ENCODE measurements at places on chromosomes 12 and 14.

DNA sequence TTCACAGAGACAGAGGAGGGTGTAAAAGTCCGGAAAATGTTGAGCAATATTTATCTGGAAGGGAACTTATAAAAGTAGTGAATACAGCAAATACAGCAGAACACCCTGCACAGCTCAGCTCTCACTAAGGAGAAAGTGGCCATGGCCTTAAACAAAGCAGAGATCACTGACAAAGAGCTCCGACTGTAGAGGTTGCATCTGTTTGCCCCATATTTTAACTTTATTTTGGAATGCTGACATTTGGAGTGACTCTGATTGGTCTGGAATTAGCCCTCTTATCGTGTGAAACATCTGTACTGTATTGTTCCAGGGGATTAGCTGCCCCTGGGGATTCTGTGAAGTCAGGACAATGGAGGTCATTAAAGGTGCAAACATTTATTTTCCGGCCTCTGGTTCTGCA, 1275.7 kb upstream of the FLRT2 start:
- DNase-seq = no peak

- peak; percentile 59 for DNase-seq
Measured at GRCh38 chr12:49912345-49913255, 8.9 kb upstream of the FAIM2 start.

DNA sequence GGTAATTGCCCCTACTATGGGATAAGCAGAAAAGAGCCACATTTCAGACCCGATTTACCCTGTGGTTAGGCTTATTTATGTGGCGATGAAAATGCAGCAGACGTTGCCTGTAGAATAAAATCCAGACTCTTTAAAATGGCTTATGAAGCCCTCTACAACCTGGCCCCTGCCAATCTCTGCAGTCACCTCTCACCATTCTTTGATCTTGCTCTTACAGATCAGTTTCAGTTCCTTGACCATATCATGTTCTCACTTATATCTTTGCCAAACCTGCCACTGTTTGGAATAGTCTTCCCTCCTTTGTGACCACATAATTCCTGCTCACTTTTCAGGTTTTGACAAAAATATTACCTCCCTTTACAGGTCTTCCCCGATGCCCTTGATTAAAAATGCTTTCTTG, 264.3 kb upstream of the GARIN6 start:
- DNase-seq = no peak

- DNase-seq = no peak
Measured at GRCh38 chr14:22878271-22879246, 4.5 kb upstream of the REM2 start.

GRCh38 chr14:22387776-22388241, 201.2 kb downstream of the DAD1 start:
- no peak for DNase-seq

- no peak for DNase-seq
Measured at GRCh38 chr14:76736514-76736913, 24.8 kb upstream of the VASH1 start.

DNA sequence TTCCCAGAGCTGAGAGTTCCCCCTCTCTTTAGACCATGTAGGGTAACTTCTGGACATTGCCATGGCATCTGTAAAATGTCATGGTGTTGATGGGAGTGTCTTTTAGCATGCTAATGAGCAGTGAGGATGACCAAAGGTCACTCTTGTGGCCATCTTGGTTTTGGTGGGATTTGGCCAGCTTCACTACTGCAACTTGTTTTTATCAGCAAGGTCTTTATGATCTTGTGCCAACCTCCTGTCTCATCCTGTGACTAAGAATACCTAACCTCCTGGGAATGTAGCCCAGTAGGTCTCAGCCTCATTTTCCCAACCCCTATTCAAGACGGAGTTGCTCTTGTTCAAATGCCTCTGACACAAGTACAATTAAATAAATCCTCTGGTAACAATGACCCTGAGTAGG, 244.4 kb downstream of the NEDD1 start:
- no peak for DNase-seq

GRCh38 chr12:128381541-128381940, 114.6 kb downstream of the TMEM132C start:
- DNase-seq = no peak

DNA sequence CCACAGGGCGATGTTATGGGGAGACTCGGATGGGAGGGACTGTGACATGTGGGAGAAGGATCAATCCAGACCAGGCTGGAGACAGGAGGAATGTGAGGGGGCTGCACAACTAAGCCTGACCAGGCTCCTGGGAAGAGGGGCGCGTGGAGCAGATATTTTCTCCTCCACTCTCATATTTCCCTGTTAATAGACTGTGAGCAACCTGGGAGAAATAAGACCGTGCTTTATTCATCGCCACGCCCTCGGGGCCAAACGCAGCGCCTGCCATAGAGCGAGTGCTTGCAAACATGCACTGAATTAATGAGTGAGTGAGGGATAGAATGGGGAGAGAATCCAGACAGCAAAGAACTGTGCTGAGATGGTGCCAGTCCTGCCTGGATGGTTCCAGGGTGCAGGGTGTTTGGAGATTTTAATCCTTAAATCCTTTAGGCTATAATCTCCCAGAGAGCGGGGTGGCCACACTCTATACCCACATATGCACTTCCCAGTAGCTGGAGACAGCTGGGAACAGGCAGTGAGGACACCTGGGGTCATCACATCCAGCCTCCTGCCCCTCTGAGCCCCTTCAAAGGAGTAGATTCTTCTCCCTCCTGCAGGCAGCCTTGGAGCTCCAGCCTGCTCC, 13.6 kb upstream of the FAIM2 start:
- DNase-seq = peak; percentile 33

DNA sequence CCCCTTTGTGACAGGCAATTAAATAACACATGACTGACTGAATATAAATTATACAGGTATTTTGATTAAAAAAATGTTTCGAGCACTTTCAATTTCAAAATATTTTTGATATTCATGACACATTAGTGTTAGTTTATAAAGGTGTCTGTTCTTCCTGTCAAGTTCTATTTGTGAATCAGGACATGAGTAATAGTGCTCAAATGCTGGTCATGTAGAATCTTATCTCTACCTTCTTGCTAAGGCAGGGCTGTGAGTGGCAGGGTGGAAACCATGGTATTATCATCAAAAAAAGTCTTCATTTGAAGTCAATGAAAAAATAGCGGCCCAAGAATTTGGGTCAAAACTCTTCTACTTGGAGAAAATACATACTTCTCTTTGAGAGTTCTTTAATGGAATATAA, 250.2 kb downstream of the DACT1 start:
- DNase-seq = no peak

GRCh38 chr14:87529081-87529480, 463.9 kb downstream of the GALC start:
- DNase-seq = no peak

GRCh38 chr14:71004481-71004880, 97.2 kb downstream of the PCNX1 start:
- no peak for DNase-seq

DNA sequence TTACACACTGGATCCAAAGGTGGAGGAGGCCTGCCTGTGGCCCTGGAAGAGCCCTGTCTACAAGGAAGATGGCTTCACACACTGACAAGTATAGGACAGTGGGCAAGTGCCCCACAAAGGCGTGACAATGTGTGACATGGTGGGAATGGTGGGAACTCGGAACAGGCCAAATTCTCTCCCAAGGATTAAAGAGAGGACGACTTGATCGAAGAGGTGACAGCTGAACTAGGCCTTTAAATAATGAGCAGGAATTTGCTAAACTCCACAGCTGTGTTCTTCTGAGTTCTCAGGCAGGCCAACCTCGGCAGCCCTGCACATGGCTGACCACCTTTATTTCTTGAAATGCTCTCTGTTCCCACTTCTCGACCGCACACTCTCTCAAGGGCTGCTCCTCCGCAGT, 23.8 kb downstream of the POMT2 start:
- no peak for DNase-seq

DNA sequence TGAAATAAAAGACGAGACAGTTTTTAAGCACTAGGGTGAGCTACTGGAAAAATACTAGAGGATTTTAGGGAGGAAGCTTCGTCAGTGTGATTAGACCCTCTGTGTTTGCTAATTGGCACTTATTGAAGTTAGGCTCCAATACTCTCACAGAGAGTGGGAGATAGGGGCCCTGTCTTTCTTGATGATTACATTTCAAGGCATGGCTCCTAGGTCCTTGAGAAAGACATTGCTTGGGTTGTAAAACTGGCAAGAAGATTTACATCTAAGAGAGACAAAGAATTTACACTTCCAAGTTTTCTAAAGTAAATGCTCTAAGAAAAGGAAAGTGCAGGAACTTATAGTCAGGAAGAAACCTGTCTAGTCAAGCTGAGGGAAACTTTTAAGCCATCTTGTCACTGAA, 183.2 kb downstream of the C12orf50 start:
- DNase-seq = no peak

GRCh38 chr14:35471803-35472202, 62.2 kb upstream of the INSM2 start:
- no peak for DNase-seq

DNA sequence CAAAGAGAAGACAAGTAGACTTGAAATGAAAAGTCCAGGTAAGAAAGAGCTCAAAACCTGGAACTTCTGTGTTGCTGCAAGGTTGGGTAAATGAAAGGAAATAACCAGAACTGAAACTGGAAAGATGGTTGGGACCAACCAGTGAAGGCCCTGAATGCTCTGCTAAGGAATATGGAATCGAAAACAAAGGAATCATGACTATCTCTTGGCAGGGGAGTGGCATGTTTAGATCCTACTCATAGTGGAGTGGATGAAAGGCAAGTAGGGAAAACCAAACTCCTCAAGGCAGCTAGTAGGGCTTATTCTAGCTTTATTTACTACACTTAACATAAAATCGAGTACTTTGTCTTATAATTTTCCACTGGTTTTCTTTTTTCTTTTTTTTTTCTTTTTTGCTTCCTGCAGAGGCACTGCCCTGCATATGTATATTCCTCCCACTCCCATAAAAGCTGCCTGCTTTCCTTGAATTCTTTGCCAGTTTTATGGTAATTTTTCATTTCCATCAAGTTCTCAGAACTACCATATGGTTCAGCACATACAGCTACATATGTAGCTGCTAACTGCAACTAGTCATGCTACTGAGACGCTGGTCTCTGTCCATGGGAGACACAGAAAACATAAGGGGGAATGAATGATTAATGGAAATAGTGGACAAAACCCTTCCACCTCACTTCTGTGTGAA, 247.1 kb upstream of the TMTC1 start:
- no peak for DNase-seq

DNA sequence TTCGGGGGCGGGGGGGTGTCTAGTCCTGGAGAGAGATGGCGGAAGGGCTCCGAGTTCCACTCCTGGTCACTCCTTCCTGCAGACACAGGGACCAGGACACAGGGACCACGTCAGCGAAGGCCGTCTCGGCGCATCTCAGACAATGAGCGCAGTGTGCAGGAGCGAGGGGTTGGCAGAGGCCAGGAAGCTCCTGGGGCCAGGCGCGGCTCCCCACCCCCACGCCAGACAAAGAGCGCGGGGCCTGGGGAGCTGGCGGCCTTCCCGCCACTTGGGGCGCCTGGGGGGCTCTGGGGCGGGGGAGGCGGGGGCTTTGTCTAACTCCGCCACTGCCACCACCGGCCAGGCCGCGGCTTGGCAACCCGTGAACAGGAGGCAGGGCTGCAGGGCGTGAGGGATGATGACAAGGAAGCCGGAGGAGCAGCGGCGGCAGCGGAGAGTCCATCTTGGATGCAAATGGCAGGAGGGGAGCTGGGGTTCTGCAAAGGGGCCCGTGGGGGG, 2.2 kb downstream of the CDK2AP1 start:
- peak; percentile 90 for DNase-seq

DNA sequence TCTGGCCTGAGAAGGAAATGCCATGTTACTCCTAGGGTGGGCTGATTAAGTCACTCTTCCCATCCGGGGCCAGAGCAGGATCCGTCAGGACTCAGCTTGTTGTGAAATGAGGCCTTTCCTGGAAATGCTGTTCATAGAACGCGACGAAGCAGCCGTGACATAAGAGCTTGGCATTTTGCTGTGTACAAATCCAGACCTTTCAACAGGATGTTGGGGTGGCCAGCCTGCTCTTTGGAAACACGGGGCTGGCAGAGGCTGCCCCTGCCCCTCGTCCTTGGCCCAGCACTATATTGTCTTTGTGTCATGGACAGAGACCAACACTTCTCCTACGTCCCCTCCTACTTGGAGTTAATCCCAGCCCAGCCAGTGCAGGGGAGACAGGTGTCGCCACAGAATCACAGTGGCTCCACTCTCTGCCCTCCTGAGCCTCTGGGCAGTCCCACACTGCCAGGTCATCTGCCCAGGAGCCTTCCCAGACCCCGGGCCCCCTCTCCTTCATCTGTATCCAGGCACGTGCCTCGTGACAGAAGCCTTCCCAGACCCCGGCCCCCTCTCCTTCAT, 18.6 kb upstream of the EIF5 start:
- no peak for DNase-seq

DNA sequence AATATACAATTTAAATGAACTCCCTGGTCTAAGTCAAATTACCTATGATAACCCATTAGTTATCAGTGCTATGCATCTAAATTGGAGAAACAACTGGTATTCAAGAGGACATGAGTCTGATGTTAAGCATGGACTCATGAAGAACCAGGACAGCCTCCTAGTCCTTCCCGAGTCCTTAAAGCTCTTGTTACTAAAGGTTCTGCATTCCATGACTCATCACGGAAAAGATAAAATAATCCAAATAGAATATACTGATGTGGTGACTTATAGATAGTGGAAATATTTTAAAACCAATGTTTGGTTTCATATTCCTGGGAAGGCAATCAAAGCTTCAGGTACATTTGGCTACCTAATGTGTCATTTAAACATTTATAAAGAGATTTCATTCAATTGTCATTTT, 117.2 kb upstream of the PMCH start:
- DNase-seq = no peak

- DNase-seq = peak; percentile 59
Measured at GRCh38 chr14:29928117-29928640, 532 bp upstream of the PRKD1 start.

- DNase-seq = no peak
Measured at GRCh38 chr14:32813401-32813800, 125.3 kb upstream of the NPAS3 start.

DNA sequence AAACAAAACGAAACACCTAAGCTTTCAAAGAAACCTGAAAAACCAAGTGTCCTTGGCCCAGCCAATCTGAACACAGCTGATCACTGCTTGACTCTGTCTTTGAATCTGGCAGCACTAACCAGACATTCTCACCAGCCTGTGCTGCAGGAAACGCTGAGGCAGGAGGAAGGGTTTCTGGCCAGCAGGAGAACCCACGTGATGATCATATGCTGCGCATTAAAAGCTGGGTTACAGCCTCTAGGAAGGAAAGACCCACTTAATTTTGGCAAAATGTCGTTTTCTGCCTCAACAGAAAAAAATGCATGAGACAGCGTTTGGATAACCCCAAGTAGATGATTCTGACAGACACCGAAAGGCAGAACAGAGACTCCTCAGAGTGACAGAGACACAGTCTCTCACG, 9.8 kb downstream of the APPL2 start:
- peak; percentile 67 for DNase-seq

Measured in left forelimb (tissue), 1 donor.